IPS DF 6.9 (cell line): ENCODE measurements at places on chromosomes 1 and 21.

GRCh38 chr1:202061055-202061454 is 50.7 kb downstream of the ELF3 start:
- no peak for DNase-seq

GRCh38 chr1:198102454-198102827 is 54.4 kb upstream of the NEK7 start:
- no peak for DNase-seq

DNA sequence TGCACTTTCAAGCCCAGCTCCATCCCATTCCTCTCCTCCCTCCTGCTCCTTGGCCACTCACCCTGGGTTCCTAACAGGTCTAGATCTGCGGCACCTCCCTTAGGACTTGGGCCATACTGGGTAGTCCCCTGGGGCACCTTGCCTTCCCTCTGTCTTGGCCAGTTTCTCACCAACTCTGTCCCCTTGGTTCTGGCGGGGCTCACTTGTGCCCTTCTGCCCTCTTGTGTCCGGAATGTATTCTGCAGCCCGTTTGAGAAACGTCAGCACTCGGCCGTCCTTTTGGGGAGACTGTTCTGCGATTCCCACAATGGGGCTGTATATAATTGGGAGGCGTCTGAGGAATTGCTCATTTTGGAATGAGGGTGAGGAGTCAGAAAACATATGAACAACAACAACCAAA is 162.4 kb downstream of the ZSCAN20 start:
- peak; percentile 55 for DNase-seq

DNA sequence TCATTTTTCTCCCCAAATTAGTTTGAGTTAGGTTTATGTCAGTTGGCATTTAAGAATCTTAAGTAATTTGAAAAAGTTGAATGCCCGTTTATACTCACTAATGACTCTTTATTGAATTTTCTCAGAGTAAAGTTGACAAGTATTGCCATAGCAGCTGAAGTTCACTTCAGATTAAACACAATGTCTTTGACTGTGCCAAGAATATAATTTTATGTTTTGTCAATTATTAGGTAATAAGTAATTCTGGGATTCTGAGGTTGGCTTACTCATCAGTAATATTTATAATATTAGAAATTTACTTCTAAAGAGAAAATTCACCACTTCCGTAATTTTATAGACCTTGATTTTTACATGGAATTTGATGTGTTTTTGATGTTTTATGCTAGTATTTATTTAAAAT is 369.3 kb upstream of the TMPRSS15 start:
- DNase-seq: no peak

GRCh38 chr1:159914252-159915018 is 10.9 kb downstream of the TAGLN2 start:
- DNase-seq: no peak

GRCh38 chr1:184870319-184870718 is 104.0 kb downstream of the NIBAN1 start:
- no peak for DNase-seq

GRCh38 chr1:220353229-220354012 is 81.2 kb upstream of the RAB3GAP2 start:
- DNase-seq: no peak

DNA sequence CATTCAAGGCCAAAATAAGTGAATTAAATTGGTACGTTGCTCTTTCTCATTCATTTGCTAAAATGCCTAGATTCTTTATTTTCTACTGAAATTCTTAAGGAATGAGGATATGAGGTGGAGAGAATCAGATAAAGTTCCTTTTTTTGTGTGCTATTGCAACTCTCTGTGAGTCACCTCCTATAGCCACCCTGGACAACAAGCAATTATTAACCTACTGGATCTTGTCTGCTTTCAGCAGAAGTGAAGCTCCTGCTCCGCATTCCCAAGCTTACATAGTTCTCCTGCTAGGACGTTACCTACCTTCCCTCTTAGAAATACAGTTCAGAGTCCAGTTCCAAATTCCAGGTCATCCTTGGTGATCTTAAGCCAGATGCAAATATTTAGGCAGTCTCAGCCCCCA is 4.8 kb upstream of the KCNJ6 start:
- no peak for DNase-seq

GRCh38 chr1:180260541-180260940 is 30.5 kb downstream of the LHX4 start:
- no peak for DNase-seq

DNA sequence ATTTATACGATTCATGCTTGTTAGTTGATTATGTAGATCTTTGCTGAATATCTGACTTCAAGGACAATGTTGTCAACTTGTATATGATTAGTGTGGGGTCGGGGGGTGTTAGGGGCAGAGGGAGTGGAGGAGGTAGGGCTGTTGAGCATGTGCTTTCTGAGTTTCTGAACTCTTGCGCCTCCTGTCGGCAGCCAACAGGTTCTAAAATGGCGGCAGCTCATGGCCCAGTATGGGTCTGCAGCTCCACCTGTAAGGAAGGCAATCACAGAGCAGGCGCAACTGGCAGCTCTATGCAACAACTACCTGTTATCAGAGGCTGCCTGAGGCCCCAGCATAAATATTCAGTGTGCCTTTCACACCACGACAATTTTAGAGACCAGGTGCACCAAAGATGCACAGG is 205.8 kb upstream of the PLXNA2 start:
- no peak for DNase-seq

GRCh38 chr1:5455056-5455455 is 537.2 kb downstream of the NPHP4 start:
- DNase-seq: no peak

GRCh38 chr1:229567109-229567868 is 8.8 kb upstream of the ABCB10 start:
- DNase-seq: no peak

DNA sequence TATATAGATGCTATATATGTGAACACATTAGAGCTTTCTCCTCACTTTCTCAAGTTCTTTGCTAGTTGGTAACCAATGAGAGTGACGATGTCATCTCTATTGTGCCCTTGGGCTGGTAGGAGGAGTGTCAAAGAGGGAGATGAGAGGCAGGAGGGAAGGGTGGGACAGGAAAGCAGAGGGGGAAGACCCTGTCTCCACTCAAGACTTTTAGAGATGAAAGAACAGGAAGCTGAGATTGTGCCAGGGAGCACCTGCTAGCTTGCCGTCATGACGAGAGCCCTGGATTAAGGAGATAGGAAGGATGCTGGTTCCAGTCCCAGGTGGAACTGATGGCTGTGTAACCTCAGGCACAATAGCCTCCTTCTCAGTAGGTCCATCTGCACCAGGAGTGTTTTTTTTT is 16.7 kb downstream of the CNR2 start:
- no peak for DNase-seq

DNA sequence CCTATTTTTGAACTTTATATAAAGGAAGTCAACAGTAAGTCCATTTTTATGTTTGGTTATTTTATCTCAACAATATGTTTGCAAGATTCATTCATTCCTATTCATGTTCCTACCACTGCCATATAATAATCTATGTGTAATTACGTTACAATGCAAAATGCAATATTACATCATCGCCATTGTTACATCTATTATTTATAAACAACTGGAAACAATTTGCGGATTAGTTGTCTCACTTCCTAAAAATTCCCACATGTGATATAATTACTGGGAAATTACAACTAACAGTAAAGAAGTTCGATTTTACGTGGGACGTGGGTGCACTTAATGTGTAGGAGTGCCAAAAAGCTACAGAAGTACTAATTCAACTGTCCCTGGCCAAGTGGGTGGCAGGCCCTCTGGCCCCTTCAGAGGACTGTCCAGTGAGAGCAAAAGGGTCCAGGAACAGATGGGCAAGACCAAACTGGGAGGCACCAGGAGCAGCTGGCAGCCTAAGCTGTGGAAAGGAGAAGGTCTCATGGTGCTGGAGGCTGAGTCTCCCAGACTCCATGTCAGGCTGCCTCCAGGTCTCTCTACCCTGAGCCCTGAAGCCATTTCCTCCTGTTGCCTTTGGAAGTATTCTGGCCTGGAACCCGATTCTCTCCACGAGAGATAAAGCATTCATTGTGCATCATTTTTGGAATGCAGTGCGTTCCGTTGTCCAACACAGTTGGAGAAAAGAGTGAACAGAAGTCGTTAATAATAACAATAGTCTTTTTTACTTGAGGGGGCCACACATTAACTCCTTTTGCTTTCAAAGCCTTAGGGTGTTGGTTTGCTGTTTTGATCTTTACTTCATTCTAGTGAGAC is 42.9 kb downstream of the TNNT2 start:
- DNase-seq: no peak

DNA sequence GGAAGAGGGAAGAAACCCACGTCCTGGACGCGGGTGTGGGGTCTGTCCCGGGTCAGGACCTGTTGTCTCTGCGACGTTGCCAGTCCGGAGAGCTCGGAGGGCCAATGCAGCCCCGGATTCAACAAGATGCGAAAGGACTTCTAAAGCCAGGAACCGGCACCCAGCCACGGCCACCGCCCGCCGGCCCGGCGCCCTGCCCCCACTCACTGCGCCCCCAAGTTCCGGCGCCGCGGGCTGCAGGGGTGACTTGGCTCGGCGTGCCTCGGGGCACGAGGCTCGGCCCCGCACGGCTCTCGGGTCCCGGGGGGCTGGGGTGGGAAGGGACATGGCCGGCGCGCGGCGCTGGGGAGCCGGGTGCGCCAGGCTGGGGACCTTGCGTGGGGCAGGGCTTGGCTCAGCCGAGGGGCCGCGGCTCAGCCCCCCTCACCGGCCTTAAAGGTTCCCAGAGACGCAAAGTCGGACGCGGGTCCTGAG is 51.8 kb upstream of the H6PD start:
- DNase-seq: no peak

- DNase-seq: no peak
Measured at GRCh38 chr1:115409094-115410015, 71.3 kb upstream of the NGF start.

DNA sequence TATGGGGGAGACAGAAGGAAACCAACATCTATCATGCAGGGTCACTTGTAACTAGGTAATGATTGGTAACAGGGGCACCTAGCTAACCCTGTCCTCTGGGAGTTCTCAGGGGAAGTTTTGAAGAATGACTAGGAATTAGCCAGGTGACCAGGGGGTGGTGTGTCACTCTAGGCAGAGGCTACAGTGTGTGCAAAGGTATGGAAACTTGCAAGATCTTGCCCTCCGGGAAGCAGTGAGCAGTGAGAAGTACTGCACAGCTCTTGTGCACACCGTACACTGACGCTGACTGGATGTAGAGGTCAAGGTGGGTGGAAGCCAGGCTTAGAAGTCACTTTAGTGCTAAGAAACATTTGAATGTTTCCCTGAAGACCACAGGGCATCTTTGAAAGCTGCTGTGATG is 62.9 kb upstream of the LMO4 start:
- no peak for DNase-seq

- no peak for DNase-seq
Measured at GRCh38 chr21:33470701-33471100, 9.1 kb downstream of the TMEM50B start.

DNA sequence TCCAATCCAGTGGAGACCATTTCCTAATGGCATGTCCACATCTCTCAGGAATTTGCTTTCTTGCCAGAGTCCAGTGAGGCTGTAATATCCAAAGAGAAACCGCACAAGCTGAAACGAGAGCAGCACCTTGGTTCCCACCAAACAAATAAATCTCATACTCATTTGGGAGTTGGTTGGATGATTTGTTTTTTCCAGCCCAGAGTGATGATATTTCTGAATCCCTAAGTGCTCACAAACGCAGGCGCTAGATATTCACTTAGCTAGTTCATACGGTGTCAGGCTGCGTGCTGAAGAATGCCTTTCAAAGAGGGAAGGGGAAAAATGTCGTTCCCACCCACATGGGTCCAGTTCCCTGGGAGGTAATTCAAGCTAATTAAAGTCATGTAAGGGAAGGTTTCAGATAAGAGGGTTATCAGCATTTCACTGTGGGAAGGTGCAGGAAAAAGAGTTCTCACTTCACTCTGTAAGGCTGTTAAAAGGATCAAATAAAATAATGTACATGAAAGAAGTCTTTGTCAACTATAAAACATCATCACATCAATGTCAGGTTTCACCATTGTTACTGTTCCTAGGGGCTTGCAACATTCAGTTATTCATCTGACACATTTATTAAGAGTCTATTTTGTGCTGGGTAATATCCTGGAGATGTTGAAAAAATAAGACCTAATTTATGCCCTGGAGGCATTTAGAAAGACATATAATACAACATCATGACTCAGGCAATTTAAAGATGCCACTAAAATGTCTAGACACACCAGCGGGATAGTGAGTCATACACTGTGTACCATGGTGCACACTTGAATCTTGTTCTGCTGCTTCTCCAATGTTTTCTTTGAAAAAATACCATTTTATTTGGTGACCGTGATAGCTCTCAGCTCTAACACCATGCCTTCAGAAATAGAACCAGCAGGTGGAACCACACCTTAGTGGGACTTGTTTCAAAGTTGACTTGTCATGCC is 19.3 kb downstream of the DPT start:
- no peak for DNase-seq

GRCh38 chr21:29721964-29722363 is 217.8 kb downstream of the GRIK1 start:
- no peak for DNase-seq

DNA sequence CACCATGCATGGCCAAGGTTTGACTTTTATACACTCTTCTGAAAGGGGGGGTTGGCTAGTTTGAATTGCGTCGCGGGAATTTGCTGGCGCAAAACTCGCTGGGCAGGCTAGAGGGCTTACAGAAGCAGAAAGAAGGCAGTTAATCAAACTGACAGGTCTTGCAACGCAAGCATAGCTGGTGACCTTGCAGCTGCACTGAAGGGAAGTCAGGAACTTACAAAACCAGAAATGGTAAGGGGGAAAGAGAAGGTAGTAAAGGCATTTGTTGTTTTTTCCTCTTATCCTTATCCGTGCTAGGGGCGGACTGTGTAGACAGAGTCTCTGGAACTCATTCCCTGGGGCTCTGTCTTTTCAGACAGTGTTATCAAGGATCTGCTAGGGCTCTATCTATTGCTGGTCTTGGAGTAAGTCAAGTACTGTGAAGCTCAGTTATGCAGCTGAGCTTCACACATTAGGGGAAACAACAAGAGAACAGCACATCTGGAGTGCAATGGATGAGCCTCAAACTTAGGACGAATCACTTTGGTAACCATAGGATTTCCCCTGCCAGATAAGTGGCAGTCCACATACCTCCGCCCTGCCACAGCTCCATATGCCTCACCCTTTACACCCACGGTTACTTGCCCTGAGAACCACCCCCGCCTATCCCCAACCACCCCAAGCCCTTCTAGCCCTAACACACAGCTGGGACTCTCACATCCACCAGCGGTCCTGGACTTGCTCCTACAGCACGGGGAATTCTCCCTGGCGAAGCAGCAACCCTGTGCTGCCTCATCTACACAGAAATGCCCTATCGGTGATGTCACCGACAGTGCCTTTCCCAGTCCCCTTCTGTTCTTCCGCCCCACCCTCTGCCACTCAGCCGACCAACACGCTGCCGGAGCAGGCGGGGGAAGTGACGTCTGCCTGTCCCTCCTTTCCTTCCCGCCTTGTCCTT is 251.4 kb downstream of the FAM72C start:
- DNase-seq: no peak

GRCh38 chr1:40394491-40395172 is 21.1 kb downstream of the SMAP2 start:
- no peak for DNase-seq

DNA sequence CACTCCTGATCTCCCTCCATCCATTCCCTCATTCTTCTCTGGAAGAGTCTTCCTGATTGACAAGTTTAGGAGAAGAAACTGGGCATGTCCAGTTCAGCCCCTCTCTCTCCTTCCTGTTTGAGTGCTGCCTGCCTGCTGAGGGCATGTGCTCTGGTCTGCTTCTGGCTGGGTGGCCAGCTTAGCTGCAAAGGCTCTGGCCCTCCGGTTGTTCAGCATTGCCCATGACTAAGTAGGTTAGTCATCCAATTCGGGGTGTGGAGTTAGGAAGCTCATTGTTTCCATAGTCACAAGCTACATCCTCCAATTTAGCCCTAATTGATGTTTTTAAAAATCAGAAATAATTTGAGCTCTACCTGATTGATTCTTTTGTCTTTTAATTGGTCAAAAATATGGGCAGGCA is 25.6 kb upstream of the PLA2G2E start:
- DNase-seq: no peak
